ENCODE measurements at places on chromosomes 12 and 14.
A peak's percentile ranks its signal among the peaks of the same experiment; 100 is the strongest.

- no peak for DNase-seq
Measured at GRCh38 chr12:116717466-116718437, 20.1 kb downstream of the SPRING1 start.

- DNase-seq = no peak
Measured at GRCh38 chr12:120725151-120725658, 421 bp upstream of the ACADS start.

GRCh38 chr12:22276867-22277266, 57.6 kb downstream of the ST8SIA1 start:
- no peak for DNase-seq

DNA sequence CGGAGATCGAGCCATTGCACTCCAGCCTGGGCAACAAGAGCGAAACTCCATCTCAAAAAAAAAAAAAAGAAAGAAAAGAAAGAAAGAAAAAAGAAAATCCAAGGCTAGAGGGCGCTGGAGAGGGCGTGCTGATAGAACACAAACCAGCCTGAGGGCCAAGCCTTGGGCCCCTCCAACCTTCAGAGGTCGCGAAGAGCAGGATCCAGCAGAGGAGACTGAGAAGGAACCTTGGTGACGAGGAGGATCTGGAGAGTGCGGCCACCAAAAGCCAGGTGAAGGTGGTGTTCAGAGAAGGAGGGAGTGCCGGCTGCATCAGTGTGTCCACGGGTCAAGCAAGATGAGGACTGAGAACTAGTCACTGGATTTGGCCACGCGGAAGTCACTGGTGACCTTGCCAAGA, 4.1 kb upstream of the DYNC1H1 start:
- DNase-seq = no peak

- DNase-seq = no peak
Measured at GRCh38 chr12:40738856-40739255, 46.6 kb downstream of the CNTN1 start.

- DNase-seq = no peak
Measured at GRCh38 chr12:60034147-60034546, 438.3 kb downstream of the SLC16A7 start.

GRCh38 chr14:56124327-56124726, 6.1 kb downstream of the PELI2 start:
- DNase-seq = no peak

DNA sequence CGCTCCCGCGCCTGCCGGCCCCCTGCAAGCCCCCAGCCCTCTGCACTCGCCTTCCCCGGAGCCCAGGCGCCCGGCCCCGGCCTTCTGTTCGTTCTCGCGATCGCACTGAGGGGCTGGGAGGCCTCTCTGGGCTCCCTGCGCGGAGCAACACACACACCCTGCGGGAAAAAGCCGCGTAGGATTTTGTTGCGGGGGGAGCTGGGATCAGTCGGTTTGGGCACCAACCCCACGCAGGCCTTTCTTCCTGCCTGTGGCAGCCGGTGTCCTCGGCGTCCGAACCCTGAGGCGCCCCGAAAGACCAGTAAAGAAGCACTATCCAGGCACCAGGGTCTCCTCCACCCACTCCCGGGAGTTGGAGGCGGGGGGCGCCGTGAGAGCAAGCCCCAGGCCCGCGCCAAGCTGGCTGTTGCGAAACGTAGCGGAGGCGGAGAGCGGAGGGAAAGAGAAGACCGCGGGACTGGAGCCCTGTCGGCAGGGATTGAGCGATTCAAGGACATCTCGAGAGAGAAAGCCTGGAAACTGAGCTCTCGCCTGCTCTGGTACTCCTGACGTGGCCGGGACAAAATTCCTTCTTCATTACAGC, 1.9 kb upstream of the HOXC5 start:
- DNase-seq = no peak

- no peak for DNase-seq
Measured at GRCh38 chr14:22052795-22053194, 379.2 kb upstream of the OR4E1 start.

DNA sequence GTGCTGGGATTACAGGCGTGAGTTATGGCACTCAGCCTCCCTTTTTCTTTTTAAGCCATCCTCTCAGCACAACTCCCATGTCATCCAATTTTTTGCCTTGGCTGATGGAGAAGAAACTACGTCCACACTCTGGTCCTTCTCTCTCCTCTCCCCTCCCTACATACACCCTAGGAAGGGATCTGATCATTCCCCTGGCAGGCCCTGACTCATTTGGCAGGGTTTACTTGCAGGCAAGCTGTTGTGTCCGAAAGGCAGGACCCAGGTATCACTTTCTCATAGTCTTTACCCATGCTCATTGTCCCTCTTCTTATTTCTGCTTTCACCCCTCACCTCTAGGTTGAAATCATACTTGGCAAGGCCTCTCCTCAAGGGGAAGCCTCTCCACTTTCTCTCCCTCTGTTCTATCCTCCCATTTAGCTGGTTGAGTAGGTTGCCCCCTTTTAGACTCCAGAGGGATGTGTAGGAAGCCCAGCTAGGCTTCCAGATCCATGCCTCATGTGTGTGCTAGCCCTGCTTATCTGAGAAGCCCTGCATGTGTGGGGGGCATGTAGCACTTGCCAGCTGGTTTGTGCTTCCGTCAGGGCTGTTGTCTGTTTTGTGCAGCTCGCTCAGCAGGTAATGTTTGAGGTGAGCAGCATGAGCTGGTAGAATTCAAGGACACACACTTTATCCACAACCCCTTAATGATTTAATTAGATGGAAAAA, 14.8 kb downstream of the GPR19 start:
- no peak for DNase-seq

GRCh38 chr14:99706107-99706900, 22.2 kb downstream of the CYP46A1 start:
- DNase-seq = no peak

DNA sequence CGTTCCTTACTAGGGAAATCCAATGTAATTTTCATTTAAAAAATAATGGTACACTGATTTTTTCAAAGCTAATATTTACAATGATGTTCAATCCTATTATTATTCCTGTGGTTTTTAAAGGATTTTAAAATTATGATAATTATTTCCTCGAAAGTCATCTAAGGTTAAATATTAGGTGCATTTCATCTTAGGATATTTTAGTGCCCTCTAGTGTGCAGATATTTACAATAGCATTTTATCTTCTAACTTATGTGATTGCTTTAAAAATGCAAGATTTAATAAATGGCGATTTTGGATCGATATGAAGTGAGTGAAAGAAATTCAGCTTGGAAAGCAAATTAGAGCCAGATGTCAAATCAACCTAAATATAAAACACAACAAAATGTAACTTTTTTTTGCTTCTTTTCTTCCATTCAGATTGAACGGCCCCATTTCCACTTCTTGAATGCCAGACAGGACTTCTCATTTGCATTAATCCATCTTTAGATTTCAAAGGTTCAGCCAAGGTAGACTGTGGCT, 293.5 kb downstream of the SLC6A15 start:
- DNase-seq = no peak

DNA sequence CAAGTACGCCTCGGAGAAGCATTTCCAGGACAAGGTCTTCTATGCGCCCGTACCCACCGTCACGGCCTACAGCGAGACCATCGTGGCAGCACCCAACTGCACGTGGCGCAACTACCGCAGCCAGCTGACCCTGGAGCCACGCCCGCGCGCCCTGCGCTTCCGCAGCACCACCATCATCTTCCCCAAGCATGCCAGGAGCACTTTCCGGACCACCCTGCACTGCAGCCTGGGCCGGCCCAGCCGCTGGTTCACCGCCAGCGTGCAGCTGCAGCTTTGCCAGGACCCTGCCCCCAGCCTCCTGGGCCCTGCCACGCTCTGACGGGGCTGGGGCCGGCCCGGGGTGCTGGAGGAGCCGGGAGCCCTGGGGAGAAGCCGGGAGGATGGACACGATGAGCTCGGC, 19.3 kb downstream of the RFLNA start:
- DNase-seq = no peak

DNA sequence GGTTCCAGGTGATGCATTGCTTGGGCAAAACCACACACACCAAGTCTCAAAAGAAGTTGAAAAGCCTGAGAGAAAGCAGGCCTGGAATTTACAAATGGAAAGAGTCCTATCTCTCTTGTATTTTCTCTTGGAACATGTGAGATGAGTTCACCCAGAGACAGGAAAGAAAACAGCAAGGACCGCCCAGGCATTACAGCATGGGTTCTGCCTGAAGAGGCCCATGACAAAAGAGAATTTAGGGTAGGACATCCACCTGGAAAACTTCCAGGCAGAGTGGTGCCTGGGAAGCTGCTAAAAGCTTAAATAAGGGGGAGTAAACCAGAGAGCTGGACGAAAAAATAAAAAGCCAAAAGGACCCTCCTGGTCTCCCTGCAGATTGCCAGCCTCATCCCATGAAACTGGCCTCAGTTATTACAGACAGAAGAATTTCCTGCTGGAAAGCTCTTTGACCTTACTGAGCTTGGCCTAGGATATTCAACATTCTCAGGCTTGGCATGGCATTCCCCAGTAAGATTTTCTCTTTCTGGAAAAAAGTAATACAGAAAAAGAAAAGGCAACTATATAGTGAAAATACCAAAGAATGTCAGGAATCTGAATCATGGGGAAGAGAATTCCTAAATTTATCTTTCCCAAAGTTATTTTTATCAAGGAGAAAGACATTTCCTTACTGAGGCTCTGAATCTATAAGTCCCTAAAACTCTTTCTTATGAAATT, 121.3 kb upstream of the NUDT4 start:
- no peak for DNase-seq

DNA sequence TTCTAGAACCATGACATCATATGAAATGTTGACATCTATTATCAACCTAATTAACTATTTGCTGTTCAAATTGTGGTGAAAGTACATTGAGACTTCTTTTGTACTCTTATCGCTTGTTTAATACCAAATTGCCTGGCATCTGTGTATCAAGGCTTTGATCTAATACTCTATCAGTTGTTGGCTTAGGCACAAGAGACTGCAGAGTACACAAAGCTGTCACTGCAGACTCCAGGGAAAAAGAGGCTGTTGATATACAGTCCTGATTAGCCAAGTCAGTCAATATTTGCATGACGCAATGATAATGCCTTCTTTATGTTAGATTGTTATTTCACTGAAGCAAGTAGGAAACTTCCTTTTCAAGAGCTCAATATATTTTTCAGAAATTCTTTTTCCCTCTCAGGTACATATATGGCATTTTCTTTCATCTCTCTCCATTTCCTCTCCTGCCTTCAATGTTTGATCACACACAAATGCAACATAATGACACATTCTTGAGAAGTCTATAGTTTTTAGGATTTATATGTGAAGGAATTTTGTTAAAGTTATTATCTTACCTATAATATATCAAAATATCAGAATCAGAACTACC, 32.3 kb upstream of the PTCSC3 start:
- no peak for DNase-seq

DNA sequence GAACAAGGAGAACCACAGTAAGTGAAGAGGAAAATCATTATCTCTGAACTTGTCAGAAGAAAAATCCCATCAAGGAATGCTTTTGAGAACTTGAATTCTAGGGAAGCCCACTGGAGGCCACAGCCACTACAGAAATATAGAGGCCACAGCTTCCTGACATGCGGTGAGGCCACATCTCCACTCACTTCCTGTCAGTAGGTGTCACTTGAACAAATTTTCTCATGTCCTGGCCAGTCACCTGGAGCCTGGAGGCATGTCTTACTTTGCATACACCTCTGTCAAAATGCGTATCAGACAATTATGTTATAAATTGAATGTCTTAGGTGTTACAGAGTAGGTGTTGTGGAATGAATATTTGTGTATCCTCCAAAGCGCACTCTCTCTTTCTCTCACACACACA, 370.3 kb downstream of the DAD1 start:
- no peak for DNase-seq

- DNase-seq = peak; percentile 32
Measured at GRCh38 chr12:15856097-15856982, 25.8 kb upstream of the STRAP start.

- no peak for DNase-seq
Measured at GRCh38 chr12:57604992-57605810, 577 bp downstream of the DTX3 start.

- DNase-seq = no peak
Measured at GRCh38 chr12:16435875-16436554, 88.6 kb downstream of the MGST1 start.

- no peak for DNase-seq
Measured at GRCh38 chr12:113469224-113469948, 2.3 kb downstream of the LHX5 start.

DNA sequence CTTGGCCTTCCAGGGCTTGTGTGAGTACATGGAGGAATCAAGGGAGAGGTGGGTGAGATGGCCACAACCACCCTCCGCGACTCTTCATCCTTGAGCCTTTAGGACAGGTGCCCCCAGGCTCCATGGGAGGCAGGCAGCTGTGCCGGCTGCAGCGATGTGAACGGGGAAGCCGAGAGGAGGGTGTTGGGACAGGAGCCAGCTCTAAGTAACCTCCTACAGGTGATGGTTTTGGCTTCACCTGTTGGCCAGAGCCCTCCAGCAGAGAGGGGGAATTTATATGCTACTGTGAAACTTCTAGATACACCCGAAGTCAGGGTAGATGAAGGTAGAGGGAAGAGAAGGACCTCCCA, 132.2 kb upstream of the HIF1A start:
- no peak for DNase-seq

GRCh38 chr12:82688035-82688501, 1.4 kb downstream of the TMTC2 start:
- no peak for DNase-seq

- no peak for DNase-seq
Measured at GRCh38 chr14:69137843-69138535, 14.9 kb downstream of the DCAF5 start.

- no peak for DNase-seq
Measured at GRCh38 chr12:31017535-31017934, 56.1 kb upstream of the DDX11 start.

DNA sequence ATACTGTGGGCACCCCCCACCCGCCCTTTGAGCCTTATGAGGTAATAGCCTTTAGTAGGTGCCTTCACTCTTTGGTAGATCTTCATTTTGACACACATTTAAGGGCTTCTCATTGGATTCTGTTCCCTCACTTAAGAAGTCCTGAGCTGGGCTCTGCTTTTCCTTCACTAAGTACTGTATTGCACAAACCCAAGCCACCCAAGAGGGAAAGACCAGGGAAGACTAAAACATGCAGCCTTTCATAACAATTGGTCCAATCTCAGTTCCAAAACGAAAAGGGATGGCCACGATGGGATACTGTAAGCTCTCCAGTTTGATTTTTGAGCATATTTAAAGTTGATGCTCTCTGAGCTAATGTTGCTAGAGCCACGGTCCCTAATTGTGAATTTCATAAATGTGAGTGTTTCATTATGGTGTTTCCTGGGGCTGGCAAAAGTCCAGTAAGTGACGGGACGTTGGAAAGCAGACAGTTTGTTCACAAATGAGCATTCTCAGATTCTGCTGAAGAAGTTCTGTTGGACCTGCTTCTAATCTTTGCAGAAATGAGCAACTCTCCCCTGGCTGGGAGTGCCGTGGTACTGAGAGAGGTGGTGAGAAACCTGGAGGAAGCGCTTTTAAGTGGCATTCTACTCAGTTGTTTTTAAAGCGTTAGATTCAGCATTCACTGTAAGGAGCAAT, 9.4 kb downstream of the SSPN start:
- DNase-seq = no peak

All from stimulated activated CD4-positive, alpha-beta T cell treated with anti-CD3 and anti-CD28 coated beads, Interleukin-2, amount 100 ng/mL, for 4 hours (primary cell).